ENCODE measurements at places on chromosomes 4 and X.

DNA sequence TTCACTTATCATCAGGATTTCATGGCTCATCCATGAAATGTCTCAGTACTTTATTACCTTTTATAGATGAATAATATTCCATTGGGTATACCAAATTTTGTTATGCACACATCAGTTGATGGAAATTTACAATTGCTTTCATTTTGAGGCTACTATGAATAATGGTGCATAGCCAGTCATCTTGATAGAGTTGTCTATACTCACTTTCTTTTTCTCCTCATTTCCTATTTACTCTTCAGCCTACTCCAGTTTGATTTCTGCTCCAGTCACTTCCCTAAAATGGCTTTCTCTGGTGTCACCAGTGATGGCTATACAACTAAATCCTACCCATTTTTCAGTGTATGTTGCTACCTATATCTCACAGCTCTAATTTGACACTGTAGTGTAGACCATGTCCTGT lies 743.5 kb upstream of the MAGEB2 start:
- DNase-seq, result no peak

DNA sequence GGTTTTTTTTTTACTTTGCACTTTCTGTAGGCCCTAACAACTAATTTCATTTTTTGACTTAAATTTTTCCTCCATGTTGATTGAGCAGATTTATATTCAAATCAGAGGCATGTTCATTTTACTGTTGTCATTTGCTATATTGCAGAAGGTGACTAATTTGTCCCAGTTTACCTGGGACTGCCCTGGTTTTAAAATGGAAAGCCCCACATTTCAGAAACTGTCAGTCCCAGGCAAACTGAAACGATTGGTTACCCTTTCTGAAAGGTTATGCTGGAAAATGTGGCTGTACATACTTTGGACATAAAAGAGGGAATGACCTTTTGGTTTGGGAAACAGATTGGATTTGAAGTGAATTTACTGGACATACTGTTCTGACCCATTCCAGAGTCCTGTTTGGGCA lies 160.0 kb downstream of the SPCS3 start:
- no peak for DNase-seq

- DNase-seq, result peak; percentile 20
Observed at GRCh38 chr4:64584981-64585557, 175.8 kb upstream of the TECRL start.

- no peak for DNase-seq
Observed at GRCh38 chr4:31290836-31291235, 570.7 kb downstream of the PCDH7 start.

DNA sequence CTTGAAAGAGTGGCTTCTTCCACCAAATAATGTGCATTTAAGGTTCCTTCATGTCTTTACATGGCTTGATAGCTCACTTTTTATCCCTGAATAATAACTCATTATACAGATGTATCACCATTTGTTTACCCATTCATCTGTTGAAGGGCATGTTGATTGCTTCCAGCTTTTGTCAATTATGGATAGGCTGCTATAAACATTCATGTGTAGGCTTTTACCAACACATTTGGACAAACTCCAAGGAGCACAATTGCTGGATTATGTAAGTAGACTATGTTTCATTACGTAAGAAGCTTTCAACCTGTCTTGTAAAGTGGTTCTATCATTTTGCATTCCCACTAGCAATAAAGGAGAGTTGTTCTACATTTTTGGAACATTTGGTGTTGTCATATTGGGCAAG lies 2637.0 kb downstream of the PCDH7 start:
- no peak for DNase-seq

DNA sequence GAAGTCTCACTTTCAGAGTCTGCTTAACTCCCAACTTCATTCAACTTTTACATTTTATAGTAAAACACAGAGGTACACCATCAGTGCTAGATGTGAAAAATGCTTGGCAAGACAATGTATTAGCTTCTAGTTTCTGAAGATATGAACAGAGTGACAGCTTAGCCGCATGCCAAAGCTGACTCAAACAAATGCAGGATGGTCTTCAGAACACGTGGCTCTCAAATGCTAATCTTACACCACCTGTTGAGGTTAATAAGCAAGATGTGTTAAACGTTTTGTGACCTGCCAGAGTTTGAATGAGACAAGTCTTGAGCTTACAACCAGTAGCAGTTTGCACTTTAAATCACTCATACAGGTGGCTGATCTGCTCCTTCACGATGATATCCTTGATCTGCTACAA lies 18.9 kb upstream of the GPM6B start:
- DNase-seq, result no peak

- no peak for DNase-seq
Observed at GRCh38 chr4:25925486-25926201, 11.6 kb downstream of the SMIM20 start.

DNA sequence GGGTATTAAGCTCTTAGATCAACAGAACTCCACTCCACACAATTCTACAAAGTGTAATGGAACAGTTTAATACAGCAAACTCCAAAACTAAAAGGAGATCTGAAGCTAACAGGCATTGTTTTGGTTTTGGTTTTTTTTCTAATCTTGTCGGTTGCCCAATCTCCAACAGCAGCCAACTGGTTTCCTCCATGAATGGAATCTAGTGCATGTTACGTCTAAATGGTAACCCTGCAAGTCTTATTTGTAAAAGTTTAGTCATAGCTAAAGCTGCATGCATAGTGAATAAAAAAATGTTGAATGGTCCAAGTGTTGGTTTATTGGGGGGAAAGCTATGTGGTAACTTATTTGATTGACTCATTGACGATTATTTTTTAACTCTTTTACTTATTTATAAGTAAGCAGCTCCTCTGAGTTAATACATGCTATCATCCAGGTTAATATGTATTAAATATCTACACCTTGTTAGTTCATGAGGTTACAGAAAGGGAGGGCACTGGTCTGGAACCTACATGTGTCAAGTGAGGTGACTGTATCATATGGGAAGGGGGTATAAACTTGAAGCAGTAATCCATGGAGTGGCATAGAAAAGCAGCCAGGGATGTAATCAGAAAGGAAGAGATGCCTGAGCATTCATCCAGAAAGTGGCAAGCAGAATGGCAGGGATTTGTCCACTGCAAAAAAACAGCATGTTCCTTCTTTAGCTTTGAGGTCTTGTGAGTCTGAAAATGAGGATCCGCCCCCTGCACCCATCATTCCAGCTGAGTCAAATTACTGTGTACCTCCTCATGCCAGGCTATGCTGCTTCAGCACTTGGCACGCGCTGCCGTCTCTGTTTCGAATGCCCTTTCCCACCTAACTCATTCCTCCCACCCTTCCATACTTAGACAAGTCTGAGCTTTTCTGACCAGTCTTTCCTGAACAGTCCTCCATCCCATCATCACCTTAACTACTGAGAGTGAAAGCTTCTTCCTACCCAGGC lies 81.7 kb downstream of the PDGFC start:
- peak; percentile 24 for DNase-seq

DNA sequence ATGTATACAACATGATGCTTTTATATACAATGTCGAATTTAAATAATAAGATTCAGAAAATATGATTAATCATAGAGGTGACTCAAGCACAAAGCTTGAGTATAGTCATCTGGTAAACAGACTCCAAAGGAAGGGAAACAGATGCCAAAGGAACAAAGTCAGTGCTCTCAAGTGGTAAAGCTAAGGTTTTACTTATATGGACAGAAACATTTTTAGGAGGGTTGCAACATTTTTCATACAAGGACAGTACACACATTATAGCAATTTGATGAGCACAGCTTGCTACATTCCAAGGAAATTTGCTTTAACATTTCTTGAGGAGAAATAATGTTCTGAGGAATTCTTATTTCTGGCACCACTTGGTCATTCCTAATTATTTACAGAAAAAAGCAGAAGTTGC lies 333.4 kb upstream of the AADAT start:
- DNase-seq, result peak; percentile 58

- no peak for DNase-seq
Observed at GRCh38 chrX:44228621-44229020, 114.9 kb downstream of the EFHC2 start.

DNA sequence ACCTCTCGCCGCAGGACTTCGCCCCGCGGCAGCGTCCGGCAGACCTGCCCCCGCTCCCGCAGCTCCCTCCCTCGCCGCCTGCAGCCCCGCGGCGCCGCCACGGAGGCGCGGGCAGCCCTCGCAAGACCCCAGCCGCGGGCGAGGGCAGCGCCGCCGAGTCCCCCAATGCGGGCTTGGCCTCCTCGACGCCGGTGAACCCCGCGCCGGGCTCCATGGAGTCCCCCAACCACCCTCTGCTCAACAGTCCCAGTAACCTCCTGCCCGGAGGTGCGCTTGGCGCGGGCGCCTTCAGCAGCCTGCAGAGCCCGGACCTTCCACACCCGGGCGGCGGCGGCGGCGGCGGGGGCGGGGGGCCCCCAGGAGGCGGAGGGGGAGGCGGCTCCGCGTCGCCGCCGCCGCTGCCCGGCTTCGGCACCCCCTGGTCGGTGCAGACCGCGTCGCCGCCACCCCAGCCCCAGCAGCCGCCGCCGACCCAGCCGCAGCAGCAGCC lies 1.2 kb downstream of the CPEB2 start:
- no peak for DNase-seq

DNA sequence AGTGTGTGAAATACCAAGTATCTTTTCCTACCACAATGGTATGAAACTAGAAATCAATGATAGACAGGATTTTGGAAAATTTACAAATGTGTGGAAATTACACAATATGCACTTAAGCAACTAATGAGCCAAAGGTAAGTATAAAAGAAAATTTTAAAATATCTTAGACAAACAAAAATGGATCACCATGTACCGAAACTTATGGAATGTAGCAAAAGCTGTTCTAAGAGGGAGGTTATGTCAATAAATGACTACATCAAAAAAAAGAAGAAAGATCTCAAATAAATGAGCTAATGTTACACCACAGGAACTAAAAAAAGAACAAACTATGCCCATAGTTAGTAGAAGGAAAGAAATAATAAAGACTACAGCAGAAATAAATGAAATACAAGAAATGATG lies 1084.1 kb downstream of the TECRL start:
- no peak for DNase-seq

GRCh38 chr4:83010111-83010521 lies 507 bp downstream of the LIN54 start:
- no peak for DNase-seq

- DNase-seq, result no peak
Observed at GRCh38 chr4:128424527-128425497, 137.2 kb upstream of the PGRMC2 start.

DNA sequence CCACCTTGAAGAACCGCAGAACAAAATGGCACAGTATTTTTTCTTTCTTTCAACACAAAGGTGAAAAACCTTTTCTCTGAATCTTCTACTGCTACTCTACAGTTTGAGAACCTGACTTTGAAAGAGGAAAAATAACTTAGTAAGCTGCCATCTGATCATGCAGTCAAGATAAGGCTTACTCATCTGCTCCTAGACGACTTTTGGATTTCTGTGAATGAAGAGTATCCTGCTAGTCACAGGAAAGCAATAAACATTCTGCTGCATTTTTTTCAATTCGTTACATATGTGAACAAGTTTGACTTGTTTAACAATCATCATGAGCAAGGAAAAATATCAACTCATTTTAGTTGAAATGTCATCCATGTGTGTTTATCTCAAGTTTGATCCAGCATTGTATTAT lies 25.2 kb downstream of the TIGD2 start:
- DNase-seq, result no peak

DNA sequence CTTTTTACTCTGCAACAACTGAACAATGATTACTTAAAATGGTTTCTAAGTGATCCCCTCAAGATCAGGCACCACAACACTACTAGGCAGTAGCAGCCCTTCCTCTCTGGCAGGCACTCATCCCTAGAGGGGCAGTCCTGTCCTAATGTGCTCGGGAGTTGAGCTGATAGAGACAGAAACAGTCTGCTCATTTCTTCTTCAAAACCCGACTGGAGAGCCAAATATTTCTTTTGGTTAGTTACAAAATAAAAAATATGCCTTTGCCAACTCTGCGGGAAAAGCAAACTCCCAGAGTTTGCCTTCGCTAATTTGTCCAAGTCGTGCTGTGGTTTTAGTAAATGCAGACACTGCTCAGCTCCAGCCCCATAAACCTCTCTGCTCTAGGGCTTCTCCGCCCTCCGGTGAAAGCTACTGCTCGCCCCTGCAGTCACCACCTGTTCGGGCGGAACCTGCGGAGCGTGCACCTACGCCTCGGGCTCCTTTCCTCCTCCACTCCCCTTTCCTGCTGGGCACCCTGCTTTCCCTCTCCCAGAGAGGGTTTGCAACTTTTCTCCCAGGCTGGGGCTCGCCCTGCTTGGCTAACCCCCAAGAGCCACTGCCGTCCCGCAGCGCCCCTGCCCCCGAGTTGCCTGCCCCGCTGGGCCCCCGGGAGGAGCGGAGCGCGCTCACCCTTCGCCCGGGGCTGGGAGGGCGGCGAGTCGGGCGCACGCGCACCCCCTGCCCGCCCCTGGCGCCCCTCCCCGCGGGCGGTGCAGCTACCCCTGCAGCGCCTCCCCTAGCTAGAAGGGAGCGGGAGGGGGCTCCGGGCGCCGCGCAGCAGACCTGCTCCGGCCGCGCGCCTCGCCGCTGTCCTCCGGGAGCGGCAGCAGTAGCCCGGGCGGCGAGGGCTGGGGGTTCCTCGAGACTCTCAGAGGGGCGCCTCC lies at the start of gene NPNT:
TSS of gene NPNT (plus strand) at position 812 of the 923 bp plus-strand sequence. CDS start 182 bp downstream, outside the sequence.
- peak; percentile 60 for DNase-seq

DNA sequence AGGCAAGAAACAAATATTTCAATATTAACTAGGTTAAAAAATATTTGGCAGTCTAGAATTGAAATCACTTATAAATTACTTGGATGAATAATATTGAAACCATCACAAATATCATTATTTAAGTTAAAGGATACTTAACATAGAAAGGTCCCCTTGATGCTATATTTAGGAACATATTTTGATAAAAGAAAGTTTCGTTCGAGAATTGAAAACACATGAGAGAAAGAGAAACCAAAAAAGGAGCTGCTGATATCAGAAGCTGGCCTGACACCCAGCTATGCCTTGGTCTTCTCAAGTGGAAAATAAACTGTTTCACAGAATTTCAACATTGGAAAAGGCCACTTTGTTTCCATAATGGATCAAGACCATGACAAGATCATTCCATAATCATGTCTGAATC lies 762.4 kb downstream of the DMD start:
- DNase-seq, result no peak

DNA sequence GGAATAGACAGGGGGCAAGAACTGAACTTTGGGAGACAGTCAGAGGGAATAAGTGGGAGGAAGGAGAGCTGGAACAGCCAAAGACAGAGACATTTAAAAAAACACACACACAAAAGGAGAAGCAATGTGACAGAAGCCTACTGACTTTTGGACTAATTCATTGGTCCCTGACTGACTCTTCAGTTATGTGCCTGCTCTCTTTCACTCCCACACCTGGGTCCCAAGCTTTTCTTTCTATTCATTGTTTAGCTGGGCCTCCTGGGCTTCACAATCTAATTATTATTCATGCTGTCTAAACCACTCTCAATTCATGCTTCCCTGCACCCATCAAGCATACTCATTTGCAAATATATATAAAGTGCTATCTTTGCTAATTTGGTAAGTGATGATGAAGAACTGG lies 139.2 kb upstream of the IRS4 start:
- DNase-seq, result no peak

GRCh38 chrX:137166591-137166990 lies 132.8 kb upstream of the GPR101 start:
- DNase-seq, result no peak

Data from astrocyte of the cerebellum (primary cell).